ENCODE measurements at places on chromosomes 7 and 10.

- no peak for DNase-seq
Measured at GRCh38 chr10:48412081-48412480, 105.6 kb downstream of the MAPK8 start.

DNA sequence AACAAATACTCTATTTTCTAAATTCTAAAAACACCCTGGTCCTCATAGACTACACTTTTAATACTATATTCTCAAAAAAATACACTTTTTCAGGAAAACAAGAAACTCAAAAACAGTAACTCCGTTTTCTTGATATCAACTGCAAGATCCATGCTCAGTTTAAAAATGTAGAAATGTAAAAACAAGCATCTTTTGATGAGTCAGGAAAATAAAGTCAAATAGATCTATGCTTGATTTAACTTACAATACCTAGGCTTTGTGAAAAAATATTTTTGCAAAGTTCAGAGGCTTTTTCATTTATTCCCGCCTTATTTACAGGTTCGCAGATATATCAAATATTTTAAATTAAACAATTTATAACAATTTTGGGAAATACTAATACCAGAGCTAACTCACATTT is 33.6 kb downstream of the POT1 start:
- DNase-seq: no peak

DNA sequence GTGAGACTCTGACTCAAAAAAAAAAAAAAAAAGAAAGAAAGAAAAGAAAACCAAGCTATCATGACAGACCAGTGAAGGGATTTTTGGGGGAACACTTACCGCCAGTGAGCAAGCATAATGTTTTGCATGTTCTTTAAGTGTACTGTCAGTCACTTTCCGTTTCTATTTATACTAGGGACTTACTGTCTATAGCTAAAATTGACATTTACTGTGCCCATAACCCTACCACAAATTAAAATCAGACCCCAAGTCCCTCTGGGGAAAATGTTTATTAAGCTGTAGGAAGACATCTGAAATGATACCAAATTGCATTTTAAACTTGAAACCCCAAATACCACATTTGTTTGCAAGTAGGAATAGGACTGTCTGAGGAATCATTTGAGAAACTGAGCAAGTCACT is 252.8 kb downstream of the TRIL start:
- DNase-seq: no peak

DNA sequence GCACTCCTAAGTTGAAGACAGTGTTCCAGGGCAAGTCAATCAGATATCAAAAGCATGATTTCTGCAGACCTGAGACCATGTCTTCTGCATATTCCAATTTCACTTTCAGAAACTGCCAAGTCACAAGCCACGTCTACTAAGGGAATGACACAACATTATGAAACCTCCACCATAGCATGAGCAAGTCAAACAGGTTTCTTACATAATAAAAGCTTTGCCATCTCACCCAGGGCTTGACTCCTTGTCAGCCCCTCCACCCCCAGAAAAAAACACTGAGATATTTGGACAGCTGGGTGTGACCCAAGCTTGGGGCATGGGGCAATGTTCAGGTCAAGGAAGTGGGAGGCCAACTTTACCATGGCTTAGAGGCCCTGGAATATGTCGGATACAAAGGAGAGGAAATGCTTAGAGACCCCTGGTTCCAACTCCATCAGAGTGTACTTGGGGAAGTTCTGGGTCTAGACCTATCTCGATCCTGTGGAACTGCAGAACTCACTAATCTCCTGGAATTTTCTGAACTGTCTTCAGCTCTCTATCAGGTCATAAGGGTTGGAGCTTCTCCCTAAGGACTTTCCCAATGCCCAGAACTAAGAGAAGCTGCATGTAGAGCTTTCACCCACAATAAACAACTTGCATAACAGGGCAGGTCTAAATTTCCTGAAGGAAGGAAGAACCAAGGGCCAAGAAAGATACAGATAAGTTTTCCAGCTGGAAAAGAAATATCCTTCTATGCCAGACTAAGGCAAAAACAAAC is 80.6 kb upstream of the NAMPT start:
- DNase-seq: no peak

DNA sequence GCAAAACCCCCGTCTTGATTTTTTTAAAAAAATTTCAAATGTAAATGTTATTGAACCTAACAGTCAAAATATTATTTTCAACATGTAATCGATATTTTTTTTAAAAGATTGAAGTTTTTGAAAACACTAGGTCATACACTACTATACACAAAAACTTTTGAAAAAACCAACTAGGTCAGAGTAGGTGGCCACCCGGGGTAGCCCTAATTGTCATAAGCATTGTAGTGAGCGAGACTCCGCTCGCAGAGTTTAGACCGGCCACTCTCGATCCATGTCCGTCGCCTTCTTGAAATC is 417 bp downstream of the RFC2 start:
- peak; percentile 17 for DNase-seq

GRCh38 chr7:139727151-139727705 is 50.6 kb downstream of the HIPK2 start:
- DNase-seq: no peak

- no peak for DNase-seq
Measured at GRCh38 chr7:136399385-136399784, 422.2 kb upstream of the MTPN start.
